Natural killer cell treated with Interleukin-12 subunit alpha and Interleukin-12 subunit beta and Interleukin-15 and Interleukin-18, amount 100 ng/mL, for 72 hours (primary cell): ENCODE measurements at places on chromosomes 1 and 21. TPM values are rescaled to one million over a fixed set of nuclear protein-coding genes. Genes with fewer than 3 reads are reported as not detected.

DNA sequence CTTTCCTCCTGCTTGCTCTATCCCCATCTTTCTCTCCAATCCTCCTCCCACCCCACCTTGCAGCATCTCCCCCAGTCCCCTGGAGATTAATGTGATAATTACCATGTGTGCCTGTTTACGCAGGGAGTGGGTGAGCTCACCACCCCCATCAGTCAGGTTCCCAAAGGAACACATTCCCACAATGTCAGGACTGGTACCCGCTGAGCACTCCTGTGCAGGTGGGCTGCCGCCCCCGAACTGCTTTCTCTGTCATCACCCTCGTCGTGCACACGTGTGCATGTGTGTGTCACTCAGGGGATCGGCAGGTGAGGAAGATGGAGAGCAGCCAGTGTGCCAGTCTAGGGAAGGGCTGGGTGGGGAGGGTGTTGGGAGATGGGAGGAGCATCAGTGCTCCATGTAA, 163.4 kb downstream of the CACNA1E start:
- DNase-seq: no peak
- H3K36me3 ChIP-seq: no peaks in the 10 kb centered on the region
- H3K4me1 ChIP-seq: no peaks in the 10 kb centered on the region
- peaks cover 6% of the 10 kb centered on the region for H3K27me3 ChIP-seq

DNA sequence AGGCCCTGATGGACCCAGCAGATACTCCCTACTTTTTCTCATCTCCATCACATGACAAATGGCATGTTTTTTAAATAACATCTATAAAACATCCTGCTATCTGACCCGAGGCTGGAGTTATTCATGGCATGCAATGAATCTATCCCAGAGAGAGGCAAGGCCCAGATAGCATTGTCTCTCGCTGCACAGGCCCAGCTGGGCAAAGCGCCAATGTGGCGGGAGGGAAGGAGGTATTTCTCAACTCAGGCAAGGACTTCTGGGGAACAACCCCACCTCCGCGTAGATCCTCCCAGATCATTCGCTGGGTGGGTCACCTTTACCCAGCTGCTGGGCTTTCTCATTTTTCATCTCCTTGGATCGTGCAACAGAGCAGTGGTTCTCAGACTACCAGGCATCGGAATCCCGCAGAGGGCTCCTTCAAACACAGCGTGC, 59.8 kb downstream of the ERG start:
- no peaks in the 10 kb centered on the region for H3K27me3 ChIP-seq
- H3K36me3 ChIP-seq: no peaks in the 10 kb centered on the region
- H3K4me1 ChIP-seq: peaks cover 3% of the 10 kb centered on the region
- H3K4me3 ChIP-seq: no peak overlapping the region
- H3K27ac ChIP-seq: no peak overlapping the region

DNA sequence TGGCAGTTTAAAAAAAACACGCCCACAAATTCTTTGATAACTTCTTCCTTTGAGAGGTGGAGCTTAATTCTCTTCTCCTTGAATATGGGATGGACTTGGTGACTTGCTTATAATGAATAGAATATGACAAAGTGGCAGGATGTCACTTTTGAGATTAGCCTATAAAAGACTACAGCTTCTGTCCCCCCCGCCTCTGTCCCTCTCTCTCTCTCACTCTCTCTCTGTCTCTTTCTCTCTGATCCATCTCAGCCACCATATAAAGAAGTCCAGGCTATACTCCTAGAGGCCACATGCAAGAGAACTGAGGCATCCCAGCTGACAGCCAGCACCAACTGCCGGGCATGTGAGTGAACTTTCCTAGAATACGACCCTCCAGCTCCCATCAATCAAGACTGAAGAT, 7.7 kb upstream of the DMBX1 start:
- no peaks in the 10 kb centered on the region for H3K4me1 ChIP-seq
- DNase-seq: no peak
- no peaks in the 10 kb centered on the region for H3K36me3 ChIP-seq
- peaks cover 43% of the 10 kb centered on the region for H3K27me3 ChIP-seq
- H3K27ac ChIP-seq: no peak overlapping the region

- H3K27me3 ChIP-seq: no peaks in the 10 kb centered on the region
- no peaks in the 10 kb centered on the region for H3K36me3 ChIP-seq
- DNase-seq: no peak
- peak overlapping the region; percentile 88 for H3K4me3 ChIP-seq
- H3K4me1 ChIP-seq: peaks cover 28% of the 10 kb centered on the region
These were observed 27.5 kb upstream of the SLC30A1 start for GRCh38 chr1:211606332-211606913.

- no peak overlapping the region for H3K4me3 ChIP-seq
- H3K36me3 ChIP-seq: no peaks in the 10 kb centered on the region
- no peak overlapping the region for H3K27ac ChIP-seq
- no peaks in the 10 kb centered on the region for H3K4me1 ChIP-seq
- peaks cover 21% of the 10 kb centered on the region for H3K27me3 ChIP-seq
These were observed 46.7 kb upstream of the WNT4 start for GRCh38 chr1:22189619-22190018.

DNA sequence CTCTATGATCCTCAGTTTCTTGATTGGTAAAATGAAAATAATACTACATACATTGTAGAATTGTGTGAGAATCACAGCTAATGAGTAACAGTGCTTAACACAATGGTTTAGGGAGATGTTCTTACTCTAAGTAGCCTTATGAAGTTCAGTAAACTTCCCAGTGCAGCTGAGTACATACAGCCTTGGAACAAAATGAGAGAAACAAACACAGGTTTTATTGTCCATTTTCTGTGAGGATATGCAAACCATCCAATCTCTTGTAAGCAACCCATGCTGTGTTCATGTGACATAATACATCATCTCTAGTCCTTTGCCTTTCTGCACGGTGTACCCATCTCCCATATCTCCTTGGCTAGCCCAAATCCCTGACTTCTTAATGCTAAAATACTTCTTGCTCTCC, 14.7 kb upstream of the STRIP1 start:
- no peaks in the 10 kb centered on the region for H3K4me1 ChIP-seq
- H3K27me3 ChIP-seq: no peaks in the 10 kb centered on the region
- H3K4me3 ChIP-seq: no peak overlapping the region

GRCh38 chr1:89734442-89734841, 86.4 kb upstream of the LRRC8D start:
- DNase-seq: no peak
- H3K27me3 ChIP-seq: no peaks in the 10 kb centered on the region
- no peaks in the 10 kb centered on the region for H3K36me3 ChIP-seq
- no peak overlapping the region for H3K27ac ChIP-seq
- no peak overlapping the region for H3K4me3 ChIP-seq

DNA sequence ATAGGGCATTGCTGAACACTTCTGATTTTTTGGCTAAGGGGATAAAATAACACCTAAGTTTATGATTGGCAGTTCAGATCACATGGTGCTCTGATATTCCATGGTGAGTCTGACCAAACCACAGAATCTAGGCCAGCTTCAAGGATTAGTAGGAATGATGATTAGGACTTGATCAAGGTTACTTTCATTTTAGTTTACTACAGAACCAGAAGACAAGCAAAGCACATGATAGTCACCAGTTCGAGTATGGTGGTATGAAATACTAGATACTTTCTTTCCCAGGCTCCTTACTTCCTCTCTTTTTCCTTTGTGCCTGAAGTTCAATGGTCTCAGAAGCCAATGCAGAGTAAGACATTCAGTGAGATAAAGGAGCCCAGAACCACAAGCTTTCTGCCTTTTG, 26.6 kb downstream of the S100A10 start:
- H3K4me1 ChIP-seq: peaks cover 18% of the 10 kb centered on the region
- H3K27me3 ChIP-seq: peaks cover 12% of the 10 kb centered on the region
- no peaks in the 10 kb centered on the region for H3K36me3 ChIP-seq
- DNase-seq: no peak

DNA sequence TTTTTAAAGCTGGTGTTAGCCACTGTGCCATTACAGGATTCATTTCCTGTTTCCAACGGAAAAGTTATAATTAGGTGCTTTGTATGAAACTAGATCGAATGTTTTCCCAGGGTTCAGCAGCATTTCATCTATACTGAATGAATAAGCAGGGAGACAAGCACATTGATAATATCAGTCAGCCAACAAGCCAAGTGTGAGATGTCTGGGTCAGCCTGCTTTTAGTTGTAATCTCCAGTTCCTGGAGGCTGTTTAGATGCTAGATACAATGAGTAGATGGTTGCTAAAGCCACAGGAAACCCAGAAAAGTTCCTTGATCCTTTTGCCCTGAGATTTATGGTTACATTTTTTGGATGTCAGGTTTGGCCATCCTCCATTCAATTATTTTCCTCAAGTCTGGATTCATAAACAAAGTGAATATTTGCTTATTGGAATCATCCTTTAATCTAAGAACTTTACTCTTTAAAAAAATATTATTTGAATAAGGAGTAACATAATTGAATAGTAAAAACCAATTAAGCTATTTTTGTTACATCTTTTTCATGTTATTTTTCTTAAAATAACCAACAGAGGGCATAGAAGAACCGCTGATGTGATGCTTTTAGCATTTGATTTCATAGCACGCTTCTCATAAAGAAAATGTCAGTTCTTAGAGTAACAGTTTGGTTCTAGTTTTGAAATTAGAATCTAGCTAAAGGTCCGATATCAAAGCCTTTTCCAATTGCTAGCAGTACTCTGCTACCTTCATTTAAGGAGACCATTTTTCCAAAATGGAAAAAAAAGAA, 76.6 kb downstream of the HSPA13 start:
- no peak overlapping the region for H3K4me3 ChIP-seq
- no peak overlapping the region for H3K27ac ChIP-seq
- peaks cover 4% of the 10 kb centered on the region for H3K27me3 ChIP-seq

- no peaks in the 10 kb centered on the region for H3K36me3 ChIP-seq
- no peak overlapping the region for H3K4me3 ChIP-seq
- H3K4me1 ChIP-seq: no peaks in the 10 kb centered on the region
- DNase-seq: no peak
- H3K27ac ChIP-seq: no peak overlapping the region
These were observed 10.8 kb upstream of the CDA start for GRCh38 chr1:20578062-20578461.

WNT3A gene
- not detected for total RNA-seq

- H3K27me3 ChIP-seq: no peaks in the 10 kb centered on the region
- no peaks in the 10 kb centered on the region for H3K36me3 ChIP-seq
- H3K4me3 ChIP-seq: no peak overlapping the region
These were observed 17.6 kb downstream of the HTR6 start for GRCh38 chr1:19682257-19682656.

VSIG8 gene
- total RNA-seq: not detected

PDPN gene
- not detected for total RNA-seq

DNA sequence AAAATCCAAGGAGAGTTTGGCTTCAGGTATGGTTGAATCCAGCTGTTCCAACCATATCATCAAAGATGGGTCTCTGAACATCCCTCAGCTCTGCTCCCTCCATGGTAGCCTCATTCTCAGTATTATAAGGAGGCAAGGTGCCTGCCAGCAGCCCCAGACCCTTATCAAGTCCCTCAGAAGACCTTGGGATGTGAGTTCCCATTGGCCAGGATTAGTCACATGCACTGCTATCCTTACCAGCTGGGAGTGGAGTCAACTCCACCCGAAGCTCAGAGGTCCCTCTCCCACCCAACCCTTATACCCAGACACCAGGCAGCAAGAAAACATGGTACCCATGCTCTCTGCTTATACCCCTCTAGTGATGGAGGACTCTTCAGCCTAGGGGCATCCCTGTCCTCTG, 153.7 kb upstream of the ZBTB40 start:
- H3K36me3 ChIP-seq: no peaks in the 10 kb centered on the region
- DNase-seq: no peak
- no peak overlapping the region for H3K27ac ChIP-seq
- no peaks in the 10 kb centered on the region for H3K4me1 ChIP-seq
- H3K4me3 ChIP-seq: no peak overlapping the region
- H3K27me3 ChIP-seq: peaks cover 66% of the 10 kb centered on the region

WNT9A gene
- not detected for total RNA-seq

KCNQ4 gene
- 0.56 TPM for total RNA-seq

RHD gene
- not detected for total RNA-seq

EFNA4 gene
- 1.7 TPM for total RNA-seq

GRCh38 chr1:84298684-84299535, 2.6 kb upstream of the SAMD13 start:
- H3K27me3 ChIP-seq: peaks cover 5% of the 10 kb centered on the region
- H3K36me3 ChIP-seq: no peaks in the 10 kb centered on the region
- peaks cover 29% of the 10 kb centered on the region for H3K4me1 ChIP-seq
- no peak for DNase-seq
- peak overlapping the region; percentile 83 for H3K4me3 ChIP-seq
- H3K27ac ChIP-seq: peak overlapping the region; percentile 55

DNA sequence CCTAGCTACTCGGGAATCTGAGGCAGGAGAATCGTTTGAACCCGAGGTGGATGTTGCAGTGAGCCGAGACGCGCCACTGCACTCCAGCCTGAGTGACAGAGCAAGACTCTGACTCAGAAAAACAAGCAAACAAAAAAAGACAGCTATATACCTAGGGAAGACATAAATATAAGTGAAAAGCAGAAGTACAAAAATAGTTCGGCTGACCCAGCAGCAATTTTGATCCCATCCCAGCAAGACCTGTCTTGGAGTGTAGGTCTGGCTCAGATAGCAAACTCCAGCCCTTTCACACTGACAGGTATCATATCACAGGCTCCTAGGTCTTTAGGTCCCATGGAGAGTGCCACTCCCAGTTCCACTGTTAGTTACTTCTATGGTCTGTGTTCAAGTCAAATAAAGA, 14.6 kb downstream of the MTX1 start:
- DNase-seq: no peak
- H3K4me3 ChIP-seq: no peak overlapping the region
- no peaks in the 10 kb centered on the region for H3K27me3 ChIP-seq

GRCh38 chr21:34004013-34004938, 69.1 kb upstream of the MRPS6 start:
- no peak for DNase-seq
- H3K36me3 ChIP-seq: no peaks in the 10 kb centered on the region
- no peak overlapping the region for H3K4me3 ChIP-seq
- peaks cover 30% of the 10 kb centered on the region for H3K4me1 ChIP-seq

GRCh38 chr1:244074559-244075171, 23.6 kb downstream of the ZBTB18 start:
- H3K4me3 ChIP-seq: peak overlapping the region; percentile 76
- DNase-seq: no peak
- H3K36me3 ChIP-seq: no peaks in the 10 kb centered on the region
- H3K27me3 ChIP-seq: peaks cover 38% of the 10 kb centered on the region
- no peak overlapping the region for H3K27ac ChIP-seq
- H3K4me1 ChIP-seq: peaks cover 18% of the 10 kb centered on the region

GRCh38 chr1:89739013-89739843, 81.6 kb upstream of the LRRC8D start:
- no peaks in the 10 kb centered on the region for H3K27me3 ChIP-seq
- DNase-seq: peak; percentile 74
- peaks cover 50% of the 10 kb centered on the region for H3K4me1 ChIP-seq
- H3K36me3 ChIP-seq: no peaks in the 10 kb centered on the region
- peak overlapping the region; percentile 81 for H3K27ac ChIP-seq

DNA sequence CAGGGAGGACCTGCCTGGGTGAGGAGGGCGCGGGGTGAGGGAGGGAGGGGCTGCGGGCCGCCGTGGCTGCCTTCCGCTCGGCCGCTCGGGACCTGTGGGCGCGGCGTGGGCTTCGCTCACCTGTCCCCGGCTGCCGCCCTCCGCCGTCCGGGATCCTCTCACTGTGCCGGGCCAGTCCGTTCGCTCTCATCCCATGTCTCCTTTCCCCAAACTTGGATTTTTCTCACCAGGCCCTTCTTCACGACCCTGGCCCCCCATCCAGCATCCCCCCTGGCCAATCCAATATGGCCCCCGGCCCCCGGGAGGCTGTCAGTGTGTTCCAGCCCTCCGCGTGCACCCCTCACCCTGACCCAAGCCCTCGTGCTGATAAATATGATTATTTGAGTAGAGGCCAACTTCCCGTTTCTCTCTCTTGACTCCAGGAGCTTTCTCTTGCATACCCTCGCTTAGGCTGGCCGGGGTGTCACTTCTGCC, 362 bp downstream of the ZBTB48 start:
- peak overlapping the region; percentile 96 for H3K4me3 ChIP-seq
- DNase-seq: no peak
- no peaks in the 10 kb centered on the region for H3K36me3 ChIP-seq
- no peaks in the 10 kb centered on the region for H3K27me3 ChIP-seq
- H3K27ac ChIP-seq: peak overlapping the region; percentile 91
- peaks cover 36% of the 10 kb centered on the region for H3K4me1 ChIP-seq
